ENCODE measurements at places on chromosomes 4 and X.

GRCh38 chrX:38004046-38004445, 2.3 kb upstream of the SYTL5 start:
- no peak for DNase-seq

GRCh38 chr4:188613976-188614375, 474.7 kb downstream of the TRIML1 start:
- no peak for DNase-seq

- DNase-seq = no peak
Measured at GRCh38 chr4:2436301-2436700, 17.5 kb downstream of the CFAP99 start.

- DNase-seq = no peak
Measured at GRCh38 chr4:122666527-122667245, 45.8 kb upstream of the IL21 start.

DNA sequence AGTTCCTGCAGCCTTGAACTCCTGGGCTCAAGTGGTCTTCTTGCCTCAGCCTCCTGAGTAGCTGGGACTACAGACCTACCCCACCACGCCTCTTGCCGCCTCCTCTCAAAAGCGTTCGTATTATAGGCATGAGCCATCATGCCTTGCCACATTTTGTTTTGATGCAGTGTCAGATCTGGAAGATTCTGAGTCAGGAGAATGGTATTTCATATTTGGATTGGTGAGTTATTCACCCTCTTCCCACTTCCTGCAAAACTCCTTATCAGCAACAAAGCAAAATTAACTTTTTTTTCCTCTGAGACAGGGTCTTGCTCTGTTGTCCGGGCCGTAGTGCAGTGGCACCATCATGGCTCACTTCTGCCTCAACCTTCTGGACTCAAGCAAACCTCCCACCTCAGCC, 29.6 kb downstream of the REST start:
- DNase-seq = no peak

GRCh38 chr4:171601091-171601490, 212.1 kb upstream of the GALNTL6 start:
- DNase-seq = no peak

DNA sequence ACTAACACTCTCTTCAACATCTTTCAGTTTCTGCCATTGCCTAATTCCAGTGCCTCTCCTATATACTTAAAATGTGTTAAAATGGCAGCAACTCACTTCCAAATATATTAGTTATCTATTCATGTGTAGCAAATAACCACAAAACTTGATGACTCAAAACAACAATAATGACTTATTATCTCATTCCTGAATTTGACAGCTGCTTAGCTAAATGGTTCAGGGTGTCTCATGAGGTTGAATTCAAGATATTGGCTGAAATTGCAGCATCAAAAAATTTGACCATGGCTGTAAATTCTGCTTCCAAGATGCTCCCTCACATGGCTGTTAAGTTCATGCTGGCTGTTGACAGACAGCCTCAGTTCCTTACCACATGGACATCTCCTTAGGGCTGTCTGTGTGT, 25.3 kb downstream of the PITX2 start:
- no peak for DNase-seq

Data from NCI-H2171 (cell line).